Peyer's patch (tissue), 4 donors: ENCODE measurements at places on chromosomes 3 and 15. TPM values are rescaled to one million over a fixed set of nuclear protein-coding genes. Genes with fewer than 3 reads are reported as not detected.
A peak's percentile ranks its signal among the peaks of the same experiment; 100 is the strongest.

The EOMES gene
- total RNA-seq = not detected

The FBXL2 gene
- total RNA-seq = 4.7 TPM

DNA sequence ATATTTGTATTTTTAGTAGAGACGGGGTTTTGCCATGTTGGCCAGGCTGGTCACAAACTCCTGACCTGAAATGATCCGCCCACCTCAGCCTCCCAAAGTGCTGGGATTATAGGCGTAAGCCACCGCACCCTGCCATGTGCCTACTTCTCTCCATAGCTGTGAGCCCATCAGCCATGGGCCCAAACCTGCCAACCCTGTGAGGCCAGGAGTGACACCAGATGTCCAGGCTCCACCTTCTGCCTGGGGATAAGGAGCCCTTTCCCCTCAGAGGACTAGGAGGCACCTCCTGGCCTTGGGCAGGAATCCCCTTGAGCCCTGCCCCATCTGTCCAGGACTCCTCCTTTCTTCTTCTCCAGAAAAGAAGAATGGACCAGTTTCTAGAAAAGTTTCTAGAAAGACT lies 14.2 kb upstream of the RFT1 start:
- no peak overlapping the region for H3K4me3 ChIP-seq
- H3K27me3 ChIP-seq = no peaks in the 10 kb centered on the region
- peaks cover 36% of the 10 kb centered on the region for H3K4me1 ChIP-seq
- no peak for DNase-seq
- no peak overlapping the region for H3K27ac ChIP-seq
- no peaks in the 10 kb centered on the region for H3K36me3 ChIP-seq

GRCh38 chr15:58525991-58526421 lies 94.2 kb downstream of the LIPC start:
- no peak for DNase-seq
- no peaks in the 10 kb centered on the region for H3K27me3 ChIP-seq
- H3K4me3 ChIP-seq = no peak overlapping the region
- H3K36me3 ChIP-seq = no peaks in the 10 kb centered on the region
- no peaks in the 10 kb centered on the region for H3K4me1 ChIP-seq

DNA sequence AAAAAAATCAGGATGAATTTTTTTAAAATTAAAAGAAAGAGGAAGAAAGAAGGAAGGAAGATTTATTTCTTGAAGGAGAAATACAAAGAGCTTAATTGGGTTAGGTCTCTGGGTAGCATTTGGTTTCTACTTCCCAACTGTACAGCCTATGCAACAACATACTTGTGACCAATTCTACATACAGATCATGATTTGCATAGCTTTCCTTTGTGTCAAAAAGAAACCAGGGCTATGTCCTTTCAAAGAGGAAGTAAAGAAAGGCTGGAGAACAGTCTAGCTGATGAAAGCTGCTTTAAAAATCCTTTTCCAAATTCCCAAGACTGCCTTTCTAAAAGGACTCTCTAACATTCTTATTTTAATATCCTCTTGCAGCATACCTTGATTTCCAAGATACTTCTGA lies 6.1 kb upstream of the HGD start:
- H3K27me3 ChIP-seq = no peaks in the 10 kb centered on the region
- no peak for DNase-seq
- H3K36me3 ChIP-seq = no peaks in the 10 kb centered on the region
- H3K4me1 ChIP-seq = peaks cover 3% of the 10 kb centered on the region
- H3K27ac ChIP-seq = peak overlapping the region; percentile 33

DNA sequence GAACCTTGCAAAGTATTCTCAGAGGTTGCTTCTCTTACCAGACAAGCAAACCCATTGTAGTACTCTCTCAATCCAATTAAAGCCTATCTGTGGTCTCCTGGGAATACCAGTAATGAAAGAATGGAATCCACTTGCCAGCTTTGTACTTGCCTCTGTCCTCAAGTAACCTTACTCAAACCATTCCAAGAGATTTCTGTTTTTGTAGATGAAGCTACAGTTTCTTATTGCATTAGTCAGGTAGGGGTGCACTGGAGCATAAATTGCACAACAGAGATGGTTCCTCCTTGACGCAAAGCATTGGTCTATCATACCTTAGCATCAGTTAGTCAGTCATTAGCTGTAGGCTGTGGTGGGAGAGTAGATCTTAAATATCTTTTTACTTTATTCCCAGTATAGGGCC lies 52.9 kb downstream of the BTLA start:
- H3K27ac ChIP-seq = no peak overlapping the region
- no peaks in the 10 kb centered on the region for H3K36me3 ChIP-seq
- no peak overlapping the region for H3K4me3 ChIP-seq
- H3K4me1 ChIP-seq = no peaks in the 10 kb centered on the region
- H3K27me3 ChIP-seq = no peaks in the 10 kb centered on the region

- H3K36me3 ChIP-seq = no peaks in the 10 kb centered on the region
- no peaks in the 10 kb centered on the region for H3K4me1 ChIP-seq
- no peak for DNase-seq
- no peaks in the 10 kb centered on the region for H3K27me3 ChIP-seq
Observed at GRCh38 chr3:99324636-99325203, 313.7 kb upstream of the COL8A1 start.

GRCh38 chr3:158121295-158121694 lies 11.4 kb downstream of the RSRC1 start:
- no peaks in the 10 kb centered on the region for H3K4me1 ChIP-seq
- H3K27me3 ChIP-seq = no peaks in the 10 kb centered on the region
- no peak overlapping the region for H3K4me3 ChIP-seq
- DNase-seq = no peak
- no peaks in the 10 kb centered on the region for H3K36me3 ChIP-seq

- no peak for DNase-seq
- no peaks in the 10 kb centered on the region for H3K27me3 ChIP-seq
- H3K36me3 ChIP-seq = no peaks in the 10 kb centered on the region
- no peak overlapping the region for H3K4me3 ChIP-seq
- H3K4me1 ChIP-seq = peaks cover 34% of the 10 kb centered on the region
Observed at GRCh38 chr3:4828279-4829030, 150.8 kb upstream of the BHLHE40 start.

DNA sequence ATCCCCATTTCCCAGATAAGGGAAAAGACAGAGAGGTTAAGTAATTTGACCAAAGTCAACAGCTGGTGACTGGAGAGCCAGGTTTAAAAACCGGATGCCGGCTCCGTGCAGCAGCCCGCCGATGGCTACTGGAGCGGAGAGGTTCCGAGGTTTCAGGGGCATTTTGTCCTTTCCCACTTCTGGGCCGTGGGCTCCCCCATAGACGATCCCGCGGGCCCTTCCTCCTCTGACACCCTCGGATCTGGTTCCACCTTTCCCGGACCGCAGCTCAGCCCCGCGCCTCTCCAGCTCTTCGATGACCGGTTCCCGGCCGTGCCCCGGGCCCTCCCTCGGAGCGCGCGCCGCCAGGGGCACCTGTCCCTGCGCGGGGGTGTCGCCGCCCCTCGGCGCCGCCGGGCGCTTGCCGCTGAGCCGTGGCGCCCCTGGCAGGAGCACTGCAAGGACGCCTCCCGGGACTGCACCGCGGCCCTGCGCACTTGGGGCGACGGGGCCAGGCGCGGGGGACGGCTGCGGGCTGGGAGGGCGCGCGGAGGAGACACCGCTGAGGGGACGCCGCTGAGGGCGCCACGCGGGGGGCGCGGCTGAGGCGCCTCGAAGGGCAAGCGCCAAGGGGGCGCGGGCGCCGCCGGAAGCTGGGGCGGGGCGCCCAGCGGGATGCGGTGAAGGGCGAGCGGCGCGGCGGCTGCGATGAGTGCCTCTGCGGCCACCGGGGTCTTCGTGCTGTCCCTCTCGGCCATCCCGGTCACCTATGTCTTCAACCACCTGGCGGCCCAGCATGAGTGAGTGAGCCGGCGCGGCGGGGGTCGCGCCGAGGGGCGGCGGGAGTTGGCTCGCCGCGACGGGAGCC lies at the start of gene TM6SF1:
Gene TM6SF1 (plus strand): TSS at position 652 of the 847 bp plus-strand sequence. CDS start 36 bp downstream, at position 688.
- DNase-seq = no peak
- peak within 1 kb of the TSS; percentile 54 for H3K4me3 ChIP-seq
- no peaks in the 10 kb centered on the region for H3K4me1 ChIP-seq
- no peaks in the 10 kb centered on the region for H3K27me3 ChIP-seq
- H3K27ac ChIP-seq = peak within 1 kb of the TSS; percentile 42

DNA sequence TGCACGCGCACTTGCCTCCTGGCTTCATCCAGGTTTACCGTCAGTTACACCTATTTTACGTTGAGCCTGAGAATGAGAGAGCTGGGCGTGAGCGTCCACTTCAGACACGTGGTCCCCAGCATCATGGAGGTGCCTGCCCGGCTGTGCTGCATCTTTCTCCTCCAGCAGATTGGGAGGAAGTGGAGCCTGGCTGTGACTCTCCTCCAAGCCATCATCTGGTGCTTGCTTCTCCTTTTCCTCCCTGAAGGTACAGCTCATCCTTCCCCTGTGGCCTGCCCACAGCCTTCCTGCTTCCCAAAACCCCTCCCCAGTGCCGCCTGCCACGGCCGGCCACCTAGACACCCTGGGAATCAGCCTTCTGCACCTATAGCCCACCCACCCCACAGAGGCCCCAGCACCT lies 31.6 kb downstream of the SLC22A14 start:
- H3K4me1 ChIP-seq = no peaks in the 10 kb centered on the region
- no peaks in the 10 kb centered on the region for H3K27me3 ChIP-seq
- H3K4me3 ChIP-seq = no peak overlapping the region
- H3K27ac ChIP-seq = no peak overlapping the region
- DNase-seq = no peak

DNA sequence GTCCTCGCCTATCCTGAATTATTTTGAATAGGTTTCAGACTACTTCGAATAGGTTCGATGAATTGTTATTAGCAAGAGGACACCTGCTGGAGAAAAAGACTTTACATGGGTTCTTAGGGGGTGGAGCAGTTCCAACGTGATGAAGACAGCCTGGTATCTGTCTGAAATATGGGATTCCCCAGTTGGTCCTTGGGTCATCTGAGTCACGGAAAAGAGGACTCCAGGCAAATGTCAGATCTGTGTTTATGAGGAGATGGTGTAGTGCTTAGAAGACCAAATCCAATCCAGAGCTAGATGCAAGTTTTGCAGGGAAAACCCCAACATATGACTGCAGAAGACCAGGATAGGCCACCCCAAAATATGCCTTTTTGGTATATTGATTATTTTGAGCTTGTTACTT lies 98.9 kb upstream of the IGSF10 start:
- no peaks in the 10 kb centered on the region for H3K4me1 ChIP-seq
- H3K27me3 ChIP-seq = no peaks in the 10 kb centered on the region
- H3K4me3 ChIP-seq = no peak overlapping the region
- H3K27ac ChIP-seq = no peak overlapping the region
- no peak for DNase-seq

DNA sequence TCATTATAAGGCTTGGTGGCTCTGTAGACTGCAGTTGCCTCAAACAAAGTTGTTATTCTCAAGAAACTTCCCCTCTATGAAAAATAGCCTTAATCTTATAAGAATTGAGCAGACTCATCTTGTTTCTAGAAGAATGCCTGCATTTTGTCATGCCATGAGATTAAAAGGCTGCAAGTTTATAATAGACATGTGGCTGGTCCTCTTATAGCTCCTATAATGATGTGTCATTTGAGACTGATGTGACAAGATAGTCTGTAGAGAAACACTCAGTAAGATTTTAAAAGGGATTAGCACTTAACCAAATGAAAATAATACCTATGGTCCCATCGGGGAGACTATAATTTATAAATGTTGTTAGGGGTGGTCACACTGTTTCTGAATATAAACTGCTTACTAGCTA lies 312.5 kb downstream of the OXSM start:
- no peaks in the 10 kb centered on the region for H3K4me1 ChIP-seq
- no peak overlapping the region for H3K4me3 ChIP-seq
- no peaks in the 10 kb centered on the region for H3K36me3 ChIP-seq

- no peaks in the 10 kb centered on the region for H3K4me1 ChIP-seq
- no peak overlapping the region for H3K27ac ChIP-seq
- DNase-seq = no peak
- H3K36me3 ChIP-seq = no peaks in the 10 kb centered on the region
- no peak overlapping the region for H3K4me3 ChIP-seq
Observed at GRCh38 chr3:189331002-189331418, 159.2 kb downstream of the TPRG1 start.

DNA sequence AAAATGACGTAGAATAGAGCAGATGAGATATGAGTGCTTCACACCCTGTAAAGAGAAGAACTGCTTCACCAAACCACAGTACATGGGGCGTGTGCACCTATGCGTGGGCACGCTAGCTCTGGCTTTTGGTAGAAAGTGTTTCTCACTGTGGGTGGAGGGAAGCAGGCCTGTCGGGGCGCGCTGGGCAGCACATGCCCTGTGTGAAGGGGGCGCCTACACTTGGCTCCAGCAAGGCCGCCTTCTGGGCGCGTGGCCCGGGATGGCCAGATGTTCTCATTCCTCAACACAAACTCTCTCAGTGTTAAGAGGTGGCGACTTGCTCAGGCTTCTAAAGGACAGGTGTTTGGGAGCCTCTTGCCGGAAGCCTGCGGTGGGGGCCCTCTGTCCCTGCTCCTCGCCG lies 90.0 kb downstream of the FBLN2 start:
- no peaks in the 10 kb centered on the region for H3K4me1 ChIP-seq
- no peak for DNase-seq
- no peaks in the 10 kb centered on the region for H3K36me3 ChIP-seq
- no peak overlapping the region for H3K4me3 ChIP-seq
- H3K27ac ChIP-seq = no peak overlapping the region

- no peaks in the 10 kb centered on the region for H3K27me3 ChIP-seq
- H3K4me1 ChIP-seq = no peaks in the 10 kb centered on the region
- peaks cover 64% of the 10 kb centered on the region for H3K36me3 ChIP-seq
- H3K4me3 ChIP-seq = no peak overlapping the region
Observed at GRCh38 chr3:149174901-149175300, 45.5 kb downstream of the HPS3 start.

GRCh38 chr3:42803414-42804105 lies 730 bp downstream of the HIGD1A start:
- H3K27me3 ChIP-seq = no peaks in the 10 kb centered on the region
- peak; percentile 32 for DNase-seq
- H3K36me3 ChIP-seq = no peaks in the 10 kb centered on the region
- H3K4me1 ChIP-seq = no peaks in the 10 kb centered on the region
- H3K27ac ChIP-seq = peak overlapping the region; percentile 88

DNA sequence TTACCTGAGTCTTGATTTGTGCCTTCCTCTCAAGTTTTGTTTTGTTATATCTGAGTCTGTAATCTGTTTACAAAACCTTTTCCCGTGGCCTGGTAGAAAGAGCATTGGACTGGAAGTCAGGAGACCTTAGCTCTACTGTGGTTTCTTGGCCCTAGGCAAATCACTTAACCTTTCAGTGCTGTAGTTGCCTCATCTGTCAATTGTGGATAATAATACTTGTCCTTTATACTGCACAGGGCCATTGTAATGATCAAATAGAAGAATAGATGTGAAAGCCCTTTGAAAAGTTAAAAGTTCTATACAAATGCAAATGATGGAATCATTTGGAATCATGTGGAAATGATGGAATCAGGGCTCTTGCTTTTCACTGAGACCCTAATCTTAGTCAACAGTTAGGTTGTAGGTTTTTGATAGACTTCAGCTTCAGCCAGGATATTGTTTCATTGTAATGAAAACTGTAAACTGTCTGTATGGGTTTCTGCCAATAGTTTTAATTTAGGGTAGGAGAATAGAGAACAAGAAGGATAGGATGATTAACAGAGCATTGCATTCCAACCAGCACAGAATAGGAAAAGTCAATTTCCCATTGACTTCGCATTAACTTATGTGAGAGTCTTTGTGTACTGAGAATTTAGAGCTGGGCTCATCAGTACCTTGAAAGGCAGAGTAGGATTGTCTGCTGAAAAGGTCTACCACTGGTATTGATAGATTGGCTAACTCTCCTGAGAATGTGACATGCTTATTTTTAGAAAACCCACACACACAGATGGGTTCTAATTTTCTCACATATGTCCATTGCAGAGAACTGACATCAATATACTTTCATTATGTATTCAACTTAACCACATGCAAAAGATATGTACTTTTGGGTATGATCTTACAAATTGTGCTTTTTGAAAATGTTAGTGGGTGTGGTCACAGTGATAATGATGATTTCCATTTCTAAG lies 21.8 kb downstream of the MAP2K5 start:
- DNase-seq = no peak
- H3K27me3 ChIP-seq = no peaks in the 10 kb centered on the region
- H3K27ac ChIP-seq = no peak overlapping the region
- H3K4me3 ChIP-seq = no peak overlapping the region
- no peaks in the 10 kb centered on the region for H3K4me1 ChIP-seq
